CD14-positive monocyte (primary cell): ENCODE measurements at places on chromosomes 16 and 17.

DNA sequence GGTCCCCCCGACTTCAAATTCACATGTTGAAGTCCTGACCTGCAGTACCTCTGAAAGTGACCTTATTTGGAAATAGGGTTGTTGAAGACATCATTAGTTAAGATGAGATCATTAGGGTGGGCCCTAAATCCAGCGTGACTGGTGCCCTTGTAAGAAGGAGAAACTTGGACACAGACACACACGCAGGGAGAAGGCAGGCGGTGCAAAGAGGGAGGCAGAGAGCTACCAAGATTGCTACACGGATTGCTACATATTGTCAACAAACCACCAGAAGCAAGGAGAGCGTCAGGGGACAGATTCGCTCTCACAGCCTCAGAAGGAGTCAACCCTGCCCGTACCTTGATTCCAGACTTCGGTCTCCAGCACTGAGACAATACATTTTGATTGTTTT, 6.8 kb upstream of the WBP2 start:
- DNase-seq, result no peak

DNA sequence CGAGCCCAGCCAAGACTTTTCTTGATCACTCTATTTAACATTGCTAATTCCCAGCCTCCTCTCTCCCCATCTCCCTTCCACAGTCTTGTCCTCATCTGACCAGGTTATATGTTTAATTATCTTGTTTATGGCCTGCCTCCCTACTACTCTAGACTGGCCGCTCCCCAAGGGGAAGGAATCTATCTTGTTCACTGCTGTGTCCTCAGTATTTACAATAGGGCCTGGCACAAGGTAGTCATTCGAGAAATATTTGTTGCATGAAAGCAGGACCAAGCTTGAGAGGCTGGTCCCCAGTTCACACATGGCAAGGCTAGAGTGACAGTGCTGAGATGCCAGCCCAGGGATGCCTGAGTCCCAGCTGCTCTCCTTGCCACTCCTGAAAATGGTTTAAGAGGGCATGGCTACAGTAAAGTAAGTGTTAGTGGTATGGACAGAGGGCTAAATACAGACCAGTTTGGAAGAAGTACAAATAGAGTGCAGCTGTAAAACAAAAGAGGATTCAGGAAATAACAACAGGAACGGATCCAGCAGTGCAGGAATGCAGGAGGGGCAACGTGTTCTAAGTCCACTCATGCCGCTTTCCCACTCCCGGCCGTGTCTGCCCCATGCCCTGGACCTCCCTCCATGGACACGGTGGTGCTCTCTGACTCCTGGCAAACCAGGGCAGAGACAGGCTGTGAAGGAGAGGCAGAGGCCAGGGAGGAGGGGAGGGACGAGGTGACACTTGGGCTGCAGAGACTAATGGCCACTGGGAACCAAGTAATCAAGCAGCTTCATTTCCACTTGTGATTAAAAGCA, 65.6 kb downstream of the TOM1L2 start:
- no peak for DNase-seq

GRCh38 chr16:14302031-14302398, 230.9 kb downstream of the MRTFB start:
- no peak for DNase-seq

GRCh38 chr16:8717892-8718415, 43.5 kb downstream of the ABAT start:
- no peak for DNase-seq

DNA sequence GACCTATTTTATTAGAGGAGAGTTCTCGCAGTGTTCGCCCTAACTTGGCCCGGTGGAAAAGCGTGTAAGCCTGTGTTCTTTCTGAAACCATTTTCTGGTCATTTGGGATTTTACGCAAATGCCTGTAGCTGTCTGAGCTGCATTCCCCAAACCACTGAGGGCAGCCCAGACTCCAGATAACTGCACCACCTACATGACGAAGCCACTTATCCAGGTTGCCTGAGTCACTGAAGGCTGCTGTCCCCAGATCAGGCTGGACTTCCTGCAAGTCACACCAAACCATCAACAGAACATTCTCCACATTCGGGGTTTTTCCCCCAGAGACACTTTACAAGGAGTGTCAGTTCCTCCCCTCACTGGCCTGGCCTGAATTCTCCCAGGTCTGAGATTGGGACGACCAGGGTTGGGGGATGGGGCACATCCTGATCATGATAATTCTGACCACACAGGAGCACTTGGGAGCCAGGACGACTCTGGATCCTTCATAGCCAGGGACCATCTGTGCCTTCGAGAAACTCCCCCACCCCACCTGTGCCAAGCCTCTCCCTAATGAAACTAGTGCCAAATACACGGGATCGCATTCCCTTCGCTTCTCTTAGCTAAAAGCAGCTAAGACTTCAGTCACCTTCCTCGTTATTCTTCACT, 2.3 kb downstream of the RPRML start:
- no peak for DNase-seq

DNA sequence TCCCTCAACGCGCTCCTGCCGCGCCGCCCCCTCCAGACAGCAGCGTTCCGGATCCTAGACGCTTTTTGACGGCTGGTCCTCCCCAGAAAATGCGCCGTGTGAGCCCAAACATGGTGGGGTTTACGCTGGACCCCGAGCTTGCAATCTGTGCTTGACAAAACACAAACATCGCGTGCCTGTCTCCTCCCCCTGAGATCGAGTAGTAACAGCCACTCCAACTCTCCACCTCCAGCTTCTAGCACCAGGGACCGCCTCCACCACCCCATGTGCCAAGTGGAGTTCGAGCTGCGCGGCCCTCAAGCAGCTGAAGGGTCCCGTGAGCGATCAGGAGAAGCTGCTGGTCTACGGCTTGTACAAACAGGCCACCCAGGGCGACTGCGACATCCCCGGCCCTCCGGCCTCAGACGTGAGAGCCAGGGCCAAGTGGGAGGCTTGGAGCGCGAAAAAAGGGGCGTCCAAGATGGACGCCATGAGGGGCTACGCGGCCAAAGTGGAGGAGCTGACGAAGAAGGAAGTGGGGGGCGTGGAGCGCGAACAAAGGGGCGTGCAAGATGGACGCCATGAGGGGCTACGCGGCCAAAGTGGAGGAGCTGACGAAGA, 656 bp upstream of the GEMIN4 start:
- DNase-seq, result no peak

GRCh38 chr16:20946015-20946629, 45.6 kb downstream of the LYRM1 start:
- no peak for DNase-seq
